Tibial nerve (tissue), 4 donors: ENCODE measurements at places on chromosomes 6 and 20.

DNA sequence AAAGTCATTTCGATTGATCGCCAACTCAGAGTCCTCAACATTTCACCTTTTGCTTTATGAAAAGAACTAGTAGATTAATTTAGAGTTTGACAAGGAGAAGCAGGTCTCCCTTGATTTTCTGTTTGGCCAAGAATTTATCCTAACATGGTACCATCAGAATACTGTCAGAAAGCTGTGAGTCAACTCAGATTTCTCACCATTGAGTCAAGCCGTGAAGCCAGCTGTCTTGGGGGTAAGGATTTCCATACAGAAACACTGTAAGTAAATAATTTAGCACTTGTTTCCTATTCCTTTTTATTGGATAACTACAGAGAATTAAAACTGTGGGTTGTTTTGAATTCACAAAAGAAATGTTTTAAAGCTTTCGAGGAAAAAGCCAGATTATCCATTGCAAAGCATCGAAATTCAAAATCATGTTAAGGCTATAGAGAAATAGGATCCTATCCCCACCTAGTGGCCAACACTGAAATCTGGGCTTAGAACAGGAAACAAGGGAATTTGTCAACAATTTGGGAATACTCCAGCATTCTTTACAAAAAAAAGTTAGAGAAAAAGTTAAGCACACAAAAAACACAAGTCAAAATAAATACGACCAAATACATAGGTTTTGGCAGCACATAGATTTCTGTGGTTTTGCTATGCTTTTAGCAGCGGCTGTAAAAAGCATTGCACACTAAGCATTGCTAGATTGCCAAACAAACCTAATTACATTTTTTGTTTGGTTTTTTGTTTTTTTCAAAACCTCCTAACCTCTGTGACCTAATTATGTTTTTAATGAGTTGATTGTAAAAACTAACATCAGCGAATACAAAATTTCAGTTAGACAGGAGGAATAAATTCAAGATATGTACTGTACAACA lies 44.2 kb downstream of the COL11A2 start:
- no peaks in the 10 kb centered on the region for H3K4me1 ChIP-seq
- no peak overlapping the region for H3K4me3 ChIP-seq
- DNase-seq: no peak
- no peaks in the 10 kb centered on the region for H3K36me3 ChIP-seq
- H3K27me3 ChIP-seq: no peaks in the 10 kb centered on the region

DNA sequence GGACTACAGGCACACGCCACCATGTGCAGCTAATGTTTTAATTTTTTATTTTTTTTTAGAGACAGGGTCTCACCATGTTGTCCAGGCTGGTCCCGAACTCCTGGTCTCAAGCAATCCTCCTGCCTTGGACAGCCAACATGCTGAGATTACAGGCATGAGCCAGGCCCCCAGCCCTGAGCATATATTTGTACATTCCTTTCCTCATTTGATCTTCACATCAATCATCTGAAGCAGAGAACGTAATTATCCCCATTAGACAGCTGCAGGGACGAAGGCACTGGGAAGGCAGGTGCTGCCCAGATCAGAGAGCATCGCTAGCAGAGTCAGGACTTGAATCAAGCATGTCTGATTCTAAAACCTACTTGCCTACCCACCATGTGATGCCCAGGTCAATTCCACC lies 41.0 kb upstream of the SIRPA start:
- H3K36me3 ChIP-seq: no peaks in the 10 kb centered on the region
- H3K4me1 ChIP-seq: no peaks in the 10 kb centered on the region
- no peaks in the 10 kb centered on the region for H3K27me3 ChIP-seq
- H3K27ac ChIP-seq: no peak overlapping the region

DNA sequence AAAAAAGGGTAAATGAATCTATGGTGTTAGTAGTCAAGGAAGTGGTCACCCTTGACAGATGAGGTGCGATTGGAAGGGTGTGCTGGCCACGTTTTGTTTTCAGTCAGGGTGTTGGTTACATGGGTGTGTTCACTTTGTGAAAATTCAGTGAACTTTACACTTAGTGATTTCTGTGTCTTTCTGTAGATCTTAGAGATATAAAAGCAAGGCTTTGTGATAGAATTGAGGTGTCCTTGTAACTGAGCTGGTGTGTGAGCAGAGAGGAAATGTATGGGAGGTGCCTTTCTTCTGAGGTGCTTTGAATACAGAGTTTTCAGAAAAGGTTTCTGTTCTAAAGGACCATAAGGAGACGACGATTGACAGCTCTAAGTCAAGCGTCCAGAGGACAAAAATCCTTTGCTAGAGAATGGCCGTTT lies 90.5 kb downstream of the SAMD3 start:
- no peaks in the 10 kb centered on the region for H3K27me3 ChIP-seq
- no peaks in the 10 kb centered on the region for H3K4me1 ChIP-seq
- no peak overlapping the region for H3K27ac ChIP-seq
- no peak overlapping the region for H3K4me3 ChIP-seq
- no peaks in the 10 kb centered on the region for H3K36me3 ChIP-seq
- no peak for DNase-seq

DNA sequence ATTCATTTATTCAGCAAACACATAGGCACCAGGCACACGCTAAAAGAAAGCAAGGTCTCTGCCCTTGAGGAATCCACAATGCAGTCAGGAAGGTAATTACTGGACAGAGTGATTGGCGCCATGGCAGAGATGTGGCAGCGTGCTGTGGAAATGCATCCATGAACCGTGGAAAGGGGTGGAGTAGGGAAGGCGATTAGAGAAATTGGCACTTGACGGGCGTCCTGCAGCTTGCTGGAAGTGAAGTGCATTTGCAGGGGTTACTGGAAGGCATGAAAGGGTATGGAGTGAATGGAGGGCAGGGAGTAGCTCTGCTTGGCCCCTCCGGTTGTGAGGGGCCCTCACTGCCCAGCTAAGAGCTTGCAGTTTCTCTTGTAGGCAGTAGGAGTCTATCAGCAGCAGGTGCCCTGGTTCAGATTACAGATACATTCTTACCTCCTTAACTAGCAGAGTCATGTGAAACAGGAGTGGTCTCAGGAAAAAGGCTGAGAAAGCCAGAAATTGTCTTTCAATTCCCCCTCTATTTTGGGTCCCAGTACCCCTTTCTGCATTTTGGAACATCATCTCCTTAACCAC lies 122.5 kb upstream of the TIAM2 start:
- no peaks in the 10 kb centered on the region for H3K27me3 ChIP-seq
- no peak overlapping the region for H3K4me3 ChIP-seq
- no peaks in the 10 kb centered on the region for H3K36me3 ChIP-seq
- no peak for DNase-seq

DNA sequence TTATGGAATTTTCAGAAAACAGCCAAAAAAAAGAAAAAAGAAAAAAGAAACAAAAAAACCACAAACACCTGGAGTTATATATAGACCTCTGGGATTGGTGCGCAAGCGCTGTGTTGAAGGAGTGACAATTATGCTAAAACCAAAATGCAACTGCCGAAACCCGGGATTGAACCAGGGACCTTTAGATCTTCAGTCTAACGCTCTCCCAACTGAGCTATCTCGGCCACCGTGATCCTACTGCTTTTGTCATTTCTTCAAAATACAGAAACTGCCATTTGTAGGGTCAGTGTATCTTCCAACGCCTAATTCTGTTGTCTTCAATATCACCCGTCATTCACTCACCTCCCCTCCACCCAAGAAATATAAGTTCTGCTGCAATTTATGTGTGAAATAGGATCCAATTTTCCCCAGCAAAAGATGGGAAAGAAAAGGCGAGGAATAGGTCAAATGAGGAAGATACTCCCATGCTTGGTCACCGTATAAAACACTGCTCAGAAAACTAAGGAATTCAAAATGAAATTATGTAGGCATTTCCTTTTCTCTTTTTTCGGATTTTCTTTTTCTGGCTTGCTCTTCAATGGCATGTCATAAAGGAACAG lies 116.0 kb downstream of the TRIM27 start:
- no peaks in the 10 kb centered on the region for H3K36me3 ChIP-seq
- DNase-seq: no peak
- no peak overlapping the region for H3K4me3 ChIP-seq
- no peaks in the 10 kb centered on the region for H3K4me1 ChIP-seq
- H3K27ac ChIP-seq: no peak overlapping the region

DNA sequence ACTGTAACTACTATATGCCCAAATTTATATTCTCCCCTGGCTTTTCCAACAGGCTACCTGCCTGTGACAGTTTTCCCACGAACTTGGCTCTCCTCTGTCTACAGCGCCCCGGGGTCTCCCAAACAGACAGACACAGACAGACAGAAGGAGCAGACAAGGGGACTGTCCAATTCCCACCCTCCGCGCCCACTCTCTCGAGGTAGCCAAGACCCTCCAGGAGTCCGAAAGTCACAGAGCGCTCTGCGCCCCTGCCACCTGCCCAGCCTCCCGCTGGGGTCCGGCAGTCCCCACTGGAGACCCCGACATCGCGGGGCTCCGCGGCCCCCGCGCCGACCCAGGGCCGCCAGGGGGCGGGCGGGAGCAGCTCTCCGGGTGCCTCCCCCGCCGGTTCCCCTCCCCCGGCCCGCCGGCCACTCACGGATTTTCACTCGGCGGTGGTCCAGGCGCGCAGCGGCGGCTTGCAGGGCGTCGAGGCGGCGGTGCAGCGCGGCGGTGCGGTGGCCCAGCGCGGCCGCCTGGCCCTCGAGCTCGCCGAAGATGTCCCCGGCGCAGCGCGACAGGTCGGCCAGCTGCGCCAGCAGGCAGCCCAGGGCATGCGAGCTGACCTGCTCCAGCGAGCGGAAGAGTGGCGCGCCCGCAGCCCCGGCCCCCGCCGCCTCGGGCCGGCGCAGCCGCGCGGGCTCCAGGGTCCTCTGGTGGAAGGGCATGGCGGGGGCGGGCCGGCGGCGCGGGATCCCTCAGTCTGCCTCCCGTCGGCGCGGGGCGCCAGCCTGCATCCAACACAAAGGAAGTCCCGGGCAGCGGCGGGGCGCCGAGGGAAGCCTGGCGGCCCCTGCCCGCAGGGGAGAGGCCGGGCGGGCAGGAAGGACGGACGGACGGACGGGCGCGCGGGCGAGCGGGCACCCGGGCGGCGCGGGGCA lies 81.3 kb upstream of the CCDC28A start:
- peak; percentile 45 for DNase-seq
- no peaks in the 10 kb centered on the region for H3K27me3 ChIP-seq
- H3K4me1 ChIP-seq: no peaks in the 10 kb centered on the region
- H3K36me3 ChIP-seq: no peaks in the 10 kb centered on the region
- peak overlapping the region; percentile 79 for H3K27ac ChIP-seq
- H3K4me3 ChIP-seq: peak overlapping the region; percentile 77

DNA sequence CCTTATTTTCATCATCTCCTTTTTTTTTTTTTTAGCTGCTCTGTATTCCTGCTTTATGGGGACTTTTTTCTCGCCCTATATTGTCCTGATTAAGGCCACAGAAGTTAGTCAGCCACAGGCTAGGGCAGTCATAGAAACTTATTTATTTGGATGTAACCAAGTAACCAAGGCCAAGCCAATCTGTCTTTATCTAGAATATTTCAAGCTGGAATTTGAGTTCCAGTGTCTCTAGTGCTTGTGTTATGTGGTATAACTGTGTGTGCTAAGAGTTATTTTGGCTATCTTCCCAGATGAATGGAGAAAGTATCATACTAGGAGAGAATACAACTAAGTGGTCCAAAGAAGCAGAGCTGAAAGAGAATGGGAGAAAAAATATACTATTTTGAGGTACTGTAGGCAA lies 751.5 kb downstream of the CBLN4 start:
- no peaks in the 10 kb centered on the region for H3K27me3 ChIP-seq
- no peak for DNase-seq
- no peak overlapping the region for H3K27ac ChIP-seq
- no peaks in the 10 kb centered on the region for H3K36me3 ChIP-seq

DNA sequence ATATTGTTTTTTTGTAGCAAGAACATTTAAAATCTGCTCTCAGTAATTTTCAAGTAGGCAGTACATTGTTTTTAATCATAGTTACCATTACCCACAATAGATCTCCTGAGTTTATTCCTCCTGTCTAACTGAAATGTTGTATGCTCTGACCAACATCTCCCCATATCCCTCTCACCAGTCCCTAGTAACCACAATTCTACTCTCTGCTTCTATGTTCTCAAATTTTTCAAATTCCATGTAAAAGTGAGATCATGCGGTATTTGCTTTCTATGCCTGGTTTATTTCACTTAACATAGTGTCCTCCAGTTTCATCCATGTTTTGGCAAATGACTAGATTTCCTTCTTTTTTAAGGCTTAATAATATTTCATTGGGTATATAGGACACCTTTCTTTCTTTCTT lies 300.5 kb downstream of the KCNQ5 start:
- no peaks in the 10 kb centered on the region for H3K27me3 ChIP-seq
- H3K4me1 ChIP-seq: no peaks in the 10 kb centered on the region
- no peaks in the 10 kb centered on the region for H3K36me3 ChIP-seq
- DNase-seq: no peak
- no peak overlapping the region for H3K4me3 ChIP-seq

DNA sequence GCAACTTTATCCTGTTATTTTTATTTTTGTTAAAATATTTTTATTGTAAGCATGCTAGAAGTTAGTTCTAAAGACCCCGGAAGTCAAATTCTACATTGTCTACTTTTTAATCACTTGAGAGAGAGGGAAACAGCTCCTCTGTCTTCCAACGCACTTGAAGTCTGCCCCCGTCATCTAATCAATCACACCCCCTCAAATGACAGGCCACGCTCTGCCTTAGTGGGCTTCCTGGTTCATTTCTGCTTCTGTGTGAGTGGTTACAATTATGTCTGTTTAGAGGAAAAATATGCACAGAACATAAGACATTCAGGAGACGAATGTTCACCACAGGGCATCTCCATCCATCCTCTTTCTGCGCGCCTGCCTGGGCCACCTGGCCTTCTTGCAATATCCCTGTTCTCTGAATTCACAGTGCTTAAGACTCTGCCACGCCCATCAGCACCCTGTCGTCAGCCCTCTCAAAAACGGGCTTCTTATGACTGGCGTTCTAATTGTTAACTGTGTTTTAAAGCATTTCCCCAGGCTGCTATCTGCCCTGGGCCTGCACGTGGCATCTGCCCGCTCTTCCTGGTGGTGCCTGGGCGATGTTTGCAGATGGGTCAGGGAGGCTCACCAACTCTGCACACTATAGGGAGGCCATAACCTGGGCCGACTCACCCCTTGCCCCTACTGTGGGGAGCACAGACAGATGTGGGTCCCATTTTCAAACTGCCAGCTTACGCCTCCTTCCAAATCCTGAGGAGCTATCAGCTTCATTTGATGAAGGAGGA lies 15.4 kb downstream of the DACT2 start:
- H3K36me3 ChIP-seq: no peaks in the 10 kb centered on the region
- no peak overlapping the region for H3K27ac ChIP-seq
- DNase-seq: no peak
- H3K27me3 ChIP-seq: no peaks in the 10 kb centered on the region
- no peak overlapping the region for H3K4me3 ChIP-seq

GRCh38 chr6:496649-497048 lies 105.1 kb downstream of the IRF4 start:
- peaks cover 61% of the 10 kb centered on the region for H3K36me3 ChIP-seq
- no peaks in the 10 kb centered on the region for H3K4me1 ChIP-seq
- no peak for DNase-seq
- no peak overlapping the region for H3K4me3 ChIP-seq
- no peaks in the 10 kb centered on the region for H3K27me3 ChIP-seq
